Nephron progenitor cell (in vitro differentiated cells): ENCODE measurements at places on chromosomes 5 and 9.

- H3K27ac ChIP-seq = no peak overlapping the region
- no peak for DNase-seq
- H3K27me3 ChIP-seq = no peaks in the 10 kb centered on the region
These were observed 225.2 kb downstream of the WDR70 start for GRCh38 chr5:37604290-37604689.

DNA sequence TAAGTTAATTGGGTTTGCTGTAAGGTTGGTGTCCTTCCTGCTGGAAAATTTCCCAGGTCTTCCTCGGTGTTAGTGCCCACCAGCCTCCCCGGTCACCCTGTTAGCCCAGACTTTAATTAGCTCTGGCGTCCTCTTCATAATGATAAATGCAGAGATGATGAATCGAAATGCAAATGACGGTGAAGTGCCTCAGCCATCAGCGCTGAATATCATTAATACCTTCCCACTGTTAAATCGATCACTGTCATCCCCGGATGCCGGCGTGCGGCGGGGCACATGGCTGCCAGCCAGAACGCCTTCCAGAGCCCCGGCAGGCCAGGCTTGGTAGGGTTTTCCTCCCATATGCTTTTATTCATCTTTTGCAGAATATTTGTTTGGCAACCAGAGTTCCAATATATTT is 204.5 kb downstream of the IRX2 start:
- no peak overlapping the region for H3K27ac ChIP-seq
- no peak overlapping the region for H3K4me3 ChIP-seq
- peaks cover 42% of the 10 kb centered on the region for H3K27me3 ChIP-seq
- peaks cover 6% of the 10 kb centered on the region for H3K4me1 ChIP-seq
- no peaks in the 10 kb centered on the region for H3K36me3 ChIP-seq

DNA sequence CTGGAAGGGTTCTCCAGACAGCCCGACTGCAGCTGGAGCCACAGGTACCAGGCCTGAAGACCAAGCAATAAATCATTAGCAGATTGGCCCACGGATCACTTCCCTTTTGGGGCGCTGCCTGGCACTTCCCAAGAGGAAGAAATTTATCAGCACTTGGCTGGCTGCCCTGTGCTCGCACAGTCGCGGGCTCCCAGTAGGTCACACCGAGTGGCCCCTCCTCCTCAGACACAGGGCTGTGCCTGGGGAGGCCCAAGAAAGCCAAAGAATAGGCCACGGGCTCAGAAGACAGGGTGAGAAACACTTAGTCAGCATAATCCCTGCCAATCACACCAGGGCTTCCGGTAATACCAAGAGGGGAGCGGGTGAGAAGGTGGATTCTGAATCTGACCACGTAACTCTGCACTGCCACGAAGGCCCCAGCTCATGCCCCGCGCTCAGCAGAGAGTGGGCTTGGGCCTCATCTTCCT is 115.7 kb upstream of the MSX2 start:
- no peaks in the 10 kb centered on the region for H3K36me3 ChIP-seq
- no peak overlapping the region for H3K4me3 ChIP-seq

GRCh38 chr9:23769307-23769935 is 56.6 kb downstream of the ELAVL2 start:
- no peak overlapping the region for H3K4me3 ChIP-seq
- no peak for DNase-seq
- H3K36me3 ChIP-seq = peaks cover 15% of the 10 kb centered on the region
- H3K4me1 ChIP-seq = peaks cover 54% of the 10 kb centered on the region
- no peaks in the 10 kb centered on the region for H3K27me3 ChIP-seq

DNA sequence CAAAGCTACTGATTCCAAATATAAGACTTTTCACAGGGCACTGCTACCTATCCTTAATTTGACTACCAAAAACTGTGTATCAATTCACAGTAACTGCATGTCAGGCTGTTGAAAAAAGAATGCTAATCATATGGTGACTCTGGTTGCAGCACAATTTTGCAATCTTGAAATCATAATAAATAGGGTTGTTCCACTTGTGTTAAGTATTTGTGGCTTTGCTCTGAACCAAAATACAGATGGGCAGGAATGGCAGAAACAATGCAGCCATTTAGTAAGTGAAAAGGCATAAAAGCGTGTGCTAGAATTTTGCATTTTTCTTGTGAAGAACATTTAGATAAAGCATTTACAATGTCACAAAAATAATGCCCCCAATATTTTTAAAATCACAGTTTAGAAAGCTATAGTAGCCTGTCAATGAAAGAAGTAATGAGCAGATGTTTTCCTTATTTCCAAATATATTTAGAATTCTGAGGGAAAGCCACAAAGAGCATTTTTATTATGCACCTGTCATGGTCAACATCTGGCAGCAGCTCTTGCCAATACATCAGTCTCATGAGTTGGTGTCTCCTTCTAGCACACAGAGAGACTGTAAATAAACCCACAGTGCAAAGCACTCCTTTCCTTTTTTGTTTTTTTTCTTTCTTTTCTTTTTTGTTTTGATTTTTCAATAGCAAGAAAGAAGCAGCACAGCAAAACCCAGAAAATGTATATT is 54.8 kb upstream of the PAM start:
- no peak overlapping the region for H3K4me3 ChIP-seq
- H3K27me3 ChIP-seq = peaks cover 4% of the 10 kb centered on the region
- H3K27ac ChIP-seq = no peak overlapping the region
- no peak for DNase-seq
- no peaks in the 10 kb centered on the region for H3K36me3 ChIP-seq

DNA sequence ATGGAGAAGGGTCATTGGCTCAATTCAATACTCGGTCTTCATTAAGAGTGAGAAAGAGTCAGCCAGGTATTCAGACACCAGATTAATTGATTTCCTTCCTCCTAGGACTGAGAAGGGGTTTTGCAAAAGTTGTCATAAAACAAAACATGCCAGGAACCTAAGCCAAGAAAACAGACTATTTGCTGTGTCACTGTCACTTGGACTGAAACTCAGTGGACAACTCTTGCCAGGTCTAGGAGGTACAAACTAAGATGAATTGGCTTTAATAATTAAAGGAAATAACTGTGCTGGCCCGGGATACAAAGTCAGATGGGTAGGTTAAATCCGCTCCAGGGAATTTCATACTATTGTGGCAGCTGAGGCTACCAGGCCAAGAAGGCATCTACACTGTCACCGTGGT is 71.1 kb upstream of the TBC1D9B start:
- H3K36me3 ChIP-seq = peaks cover 63% of the 10 kb centered on the region
- no peak overlapping the region for H3K27ac ChIP-seq
- no peak overlapping the region for H3K4me3 ChIP-seq

DNA sequence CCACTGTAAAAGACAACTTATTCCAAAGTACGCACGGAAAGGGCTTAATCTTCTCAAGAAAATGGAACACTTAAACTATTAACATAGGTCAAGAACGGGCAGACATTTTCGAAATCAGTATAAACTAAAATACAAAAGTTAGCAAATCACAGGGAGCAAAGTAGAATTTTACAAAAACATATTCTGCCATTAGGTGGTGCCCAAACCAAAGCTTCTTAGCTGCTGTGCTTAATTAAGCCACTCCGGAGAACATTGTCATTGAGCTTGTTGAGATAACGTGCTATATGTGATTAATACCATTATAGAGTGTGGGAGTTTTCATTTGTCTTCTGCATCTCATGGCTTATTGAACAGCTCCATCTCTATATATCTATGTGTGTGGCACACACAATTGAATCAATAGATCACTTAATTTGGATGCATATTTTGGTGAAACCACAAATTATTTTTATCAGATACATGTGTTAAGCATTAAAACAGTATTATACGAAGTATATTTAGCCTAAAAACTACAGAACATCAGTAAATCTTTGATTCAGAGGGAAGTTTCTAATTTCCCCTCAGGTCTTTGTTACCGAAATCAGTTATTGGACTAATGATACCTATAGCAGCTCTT is 23.4 kb downstream of the UBLCP1 start:
- no peaks in the 10 kb centered on the region for H3K4me1 ChIP-seq
- H3K4me3 ChIP-seq = no peak overlapping the region
- peaks cover 10% of the 10 kb centered on the region for H3K27me3 ChIP-seq
- no peaks in the 10 kb centered on the region for H3K36me3 ChIP-seq

- no peak overlapping the region for H3K4me3 ChIP-seq
- no peaks in the 10 kb centered on the region for H3K36me3 ChIP-seq
- no peak overlapping the region for H3K27ac ChIP-seq
- H3K27me3 ChIP-seq = no peaks in the 10 kb centered on the region
- no peak for DNase-seq
- no peaks in the 10 kb centered on the region for H3K4me1 ChIP-seq
These were observed 47.1 kb downstream of the ALDH1A1 start for GRCh38 chr9:72905514-72906480.

- peak overlapping the region; percentile 95 for H3K27ac ChIP-seq
- DNase-seq = peak; percentile 57
- peaks cover 30% of the 10 kb centered on the region for H3K4me1 ChIP-seq
- peaks cover 7% of the 10 kb centered on the region for H3K36me3 ChIP-seq
- H3K4me3 ChIP-seq = no peak overlapping the region
These were observed 3.1 kb downstream of the QRFP start for GRCh38 chr9:130893341-130894101.

DNA sequence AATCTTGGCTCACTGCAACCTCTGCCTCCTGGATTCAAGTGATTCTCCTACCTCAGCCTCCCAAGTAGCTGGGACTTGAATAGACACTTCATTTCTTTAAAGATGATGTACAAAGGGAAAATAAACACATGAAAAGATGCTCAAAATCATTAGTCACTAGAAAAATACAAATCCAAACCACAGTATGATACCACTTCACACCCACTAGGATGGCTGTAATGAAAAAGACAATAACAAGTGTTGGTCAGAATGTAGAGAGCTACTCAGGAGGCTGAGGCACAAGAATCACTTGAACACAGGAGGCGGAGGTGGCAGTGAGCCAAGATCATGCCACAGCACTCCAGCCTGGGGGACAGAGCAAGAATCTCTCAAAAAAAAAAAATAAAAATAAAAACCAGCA is 13.0 kb downstream of the F2RL2 start:
- peaks cover 23% of the 10 kb centered on the region for H3K36me3 ChIP-seq
- DNase-seq = no peak
- H3K4me3 ChIP-seq = no peak overlapping the region
- H3K27ac ChIP-seq = no peak overlapping the region

DNA sequence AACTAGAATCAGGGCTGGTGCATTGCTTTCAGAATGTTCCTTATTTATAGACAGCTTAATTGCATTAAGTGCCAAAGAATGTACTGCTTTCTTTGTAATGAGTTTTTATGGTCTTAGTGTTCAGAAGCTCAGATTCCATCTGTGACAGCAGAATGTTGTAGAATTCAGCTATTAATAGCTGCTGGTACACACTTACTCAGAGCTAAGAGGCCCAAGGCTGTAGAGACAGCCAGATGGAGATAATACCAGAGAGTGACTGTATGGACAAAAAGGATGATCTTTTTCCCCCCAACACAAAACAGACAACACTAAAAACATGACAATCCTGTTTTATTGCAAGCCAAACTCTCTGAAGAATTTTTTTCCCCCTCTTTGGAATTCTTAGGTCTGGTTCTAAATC is 50.2 kb downstream of the PPP2R2B start:
- H3K4me3 ChIP-seq = no peak overlapping the region
- H3K4me1 ChIP-seq = peaks cover 7% of the 10 kb centered on the region
- no peak overlapping the region for H3K27ac ChIP-seq
- no peaks in the 10 kb centered on the region for H3K36me3 ChIP-seq
- no peak for DNase-seq

DNA sequence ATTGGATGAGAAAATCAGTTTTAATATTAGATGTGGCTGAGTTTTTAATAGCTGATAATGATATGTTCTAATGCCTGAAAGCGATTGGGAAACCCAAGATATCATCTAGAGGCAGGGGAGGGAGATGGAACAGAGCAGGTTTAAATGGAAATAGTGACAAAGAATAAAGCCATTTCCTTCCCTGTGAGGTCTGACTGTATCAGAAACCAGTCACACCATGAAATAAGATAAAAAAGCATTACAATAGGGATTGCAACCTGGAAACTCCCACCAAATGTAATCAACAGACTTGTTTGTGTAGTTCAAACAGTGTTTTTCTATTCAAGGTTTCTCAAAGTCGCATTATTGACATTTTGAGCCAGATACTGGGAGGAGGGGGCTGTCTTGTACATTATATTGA is 110.1 kb upstream of the SMIM23 start:
- no peak for DNase-seq
- peaks cover 3% of the 10 kb centered on the region for H3K27me3 ChIP-seq
- H3K4me3 ChIP-seq = no peak overlapping the region
- H3K36me3 ChIP-seq = no peaks in the 10 kb centered on the region

GRCh38 chr9:129483415-129484351 is 137.2 kb downstream of the C9orf50 start:
- DNase-seq = peak; percentile 50
- H3K4me3 ChIP-seq = peak overlapping the region; percentile 20
- H3K27me3 ChIP-seq = peaks cover 7% of the 10 kb centered on the region
- peaks cover 83% of the 10 kb centered on the region for H3K4me1 ChIP-seq
- peak overlapping the region; percentile 88 for H3K27ac ChIP-seq
- no peaks in the 10 kb centered on the region for H3K36me3 ChIP-seq

DNA sequence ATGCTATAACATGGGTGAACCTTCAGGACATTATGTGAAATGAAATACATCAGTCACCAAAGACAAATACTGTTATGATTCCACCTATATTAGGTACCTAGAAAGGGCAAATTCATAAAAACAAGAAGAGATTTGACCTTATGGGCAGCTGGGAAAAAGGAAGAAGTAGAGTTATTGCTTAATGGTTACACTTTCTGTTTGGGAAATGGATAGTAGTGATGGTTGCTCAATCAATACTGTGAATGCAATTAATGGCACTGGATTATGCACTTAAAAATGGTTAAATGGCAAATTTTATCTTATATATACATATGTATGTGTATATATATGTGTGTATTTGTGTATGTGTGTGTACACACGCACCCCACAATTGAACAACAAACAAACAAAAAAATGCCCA is 15.2 kb downstream of the FKBP15 start:
- no peaks in the 10 kb centered on the region for H3K27me3 ChIP-seq
- no peak overlapping the region for H3K27ac ChIP-seq
- H3K4me3 ChIP-seq = no peak overlapping the region
- H3K36me3 ChIP-seq = peaks cover 61% of the 10 kb centered on the region
- no peaks in the 10 kb centered on the region for H3K4me1 ChIP-seq

GRCh38 chr9:75896193-75896592 is 5.7 kb downstream of the PCSK5 start:
- peak overlapping the region; percentile 69 for H3K4me3 ChIP-seq
- peak overlapping the region; percentile 57 for H3K27ac ChIP-seq

DNA sequence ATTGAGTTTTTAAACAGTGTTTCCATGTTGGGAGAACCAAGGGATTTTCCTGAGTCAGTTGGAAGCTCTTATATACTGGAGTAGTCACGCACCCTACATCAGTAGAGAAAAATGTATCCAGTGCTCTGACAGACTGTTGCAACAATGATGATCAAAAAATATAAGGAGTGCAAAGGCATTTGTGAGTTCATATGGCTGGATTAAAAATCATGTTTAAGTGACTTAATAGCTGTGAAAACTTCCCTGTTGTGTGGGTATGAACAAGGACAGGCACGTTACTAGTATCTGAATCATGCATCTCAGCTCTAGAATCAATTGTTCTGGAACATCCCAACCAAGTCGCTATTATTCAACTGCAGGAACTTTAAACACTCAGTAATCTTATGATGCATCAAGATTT is 229.7 kb downstream of the ROR2 start:
- DNase-seq = no peak
- H3K36me3 ChIP-seq = peaks cover 33% of the 10 kb centered on the region
